ENCODE measurements at places on chromosomes 16 and 17. TPM values are rescaled to one million over a fixed set of nuclear protein-coding genes. Genes with fewer than 3 reads are reported as not detected.

- H3K36me3 ChIP-seq = no peaks in the 10 kb centered on the region
- H3K27me3 ChIP-seq = no peaks in the 10 kb centered on the region
- DNase-seq = no peak
- H3K4me1 ChIP-seq = peaks cover 5% of the 10 kb centered on the region
- H3K4me3 ChIP-seq = no peak overlapping the region
- no peak overlapping the region for H3K27ac ChIP-seq
Observed at GRCh38 chr17:66445229-66445628, 142.8 kb downstream of the PRKCA start.

DNA sequence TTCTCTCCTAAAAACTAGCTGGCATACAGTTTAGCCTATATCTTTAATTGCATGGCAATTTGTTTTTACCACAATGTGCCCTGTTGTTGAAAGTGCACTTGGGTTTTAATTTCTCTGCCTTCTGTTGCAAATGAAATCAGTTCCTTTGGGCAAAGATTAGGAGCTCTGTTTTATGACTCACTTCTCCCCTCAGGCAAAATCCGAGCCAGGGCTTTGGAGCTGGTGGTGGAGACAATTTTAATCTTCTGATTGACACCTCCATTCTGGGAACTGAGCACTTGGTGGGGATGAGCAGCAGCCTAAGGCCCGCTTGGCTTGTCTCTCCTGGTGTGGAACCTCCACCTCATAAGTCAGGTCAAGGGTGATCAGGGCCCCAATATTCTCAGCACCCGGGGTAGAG is 13.3 kb upstream of the MYH8 start:
- H3K36me3 ChIP-seq = no peaks in the 10 kb centered on the region
- H3K27me3 ChIP-seq = no peaks in the 10 kb centered on the region
- H3K4me3 ChIP-seq = no peak overlapping the region
- H3K4me1 ChIP-seq = no peaks in the 10 kb centered on the region
- no peak overlapping the region for H3K27ac ChIP-seq
- DNase-seq = no peak

- H3K4me3 ChIP-seq = no peak overlapping the region
- DNase-seq = no peak
- no peaks in the 10 kb centered on the region for H3K36me3 ChIP-seq
- no peaks in the 10 kb centered on the region for H3K4me1 ChIP-seq
- peaks cover 6% of the 10 kb centered on the region for H3K27me3 ChIP-seq
Observed at GRCh38 chr16:57289391-57290257, 5.2 kb upstream of the PLLP start.

- peaks cover 6% of the 10 kb centered on the region for H3K4me1 ChIP-seq
- no peaks in the 10 kb centered on the region for H3K27me3 ChIP-seq
- no peaks in the 10 kb centered on the region for H3K36me3 ChIP-seq
- H3K4me3 ChIP-seq = no peak overlapping the region
Observed at GRCh38 chr17:73335591-73336407, 24.0 kb upstream of the CDC42EP4 start.

- peaks cover 32% of the 10 kb centered on the region for H3K4me1 ChIP-seq
- H3K36me3 ChIP-seq = no peaks in the 10 kb centered on the region
- H3K27ac ChIP-seq = no peak overlapping the region
- peaks cover 55% of the 10 kb centered on the region for H3K27me3 ChIP-seq
- peak overlapping the region; percentile 36 for H3K4me3 ChIP-seq
Observed at GRCh38 chr16:1333854-1334700, 632 bp downstream of the BAIAP3 start.

GRCh38 chr17:49223517-49224197 is 6.9 kb downstream of the PHOSPHO1 start:
- peaks cover 17% of the 10 kb centered on the region for H3K27me3 ChIP-seq
- DNase-seq = peak; percentile 77
- peaks cover 15% of the 10 kb centered on the region for H3K4me1 ChIP-seq
- H3K27ac ChIP-seq = no peak overlapping the region

- no peaks in the 10 kb centered on the region for H3K36me3 ChIP-seq
- H3K27ac ChIP-seq = peak overlapping the region; percentile 92
- H3K27me3 ChIP-seq = no peaks in the 10 kb centered on the region
- peak overlapping the region; percentile 43 for H3K4me3 ChIP-seq
- H3K4me1 ChIP-seq = peaks cover 42% of the 10 kb centered on the region
- DNase-seq = peak; percentile 62
Observed at GRCh38 chr17:58337210-58337599, 8.6 kb upstream of the TSPOAP1 start.

- H3K4me1 ChIP-seq = no peaks in the 10 kb centered on the region
- H3K27me3 ChIP-seq = no peaks in the 10 kb centered on the region
- no peak overlapping the region for H3K4me3 ChIP-seq
- DNase-seq = no peak
- H3K36me3 ChIP-seq = no peaks in the 10 kb centered on the region
Observed at GRCh38 chr16:25606069-25606468, 85.7 kb upstream of the HS3ST4 start.

GRCh38 chr16:88886845-88887521 is 20.5 kb upstream of the PABPN1L start:
- peaks cover 4% of the 10 kb centered on the region for H3K4me1 ChIP-seq
- DNase-seq = peak; percentile 76
- H3K4me3 ChIP-seq = no peak overlapping the region
- peaks cover 11% of the 10 kb centered on the region for H3K36me3 ChIP-seq

- H3K36me3 ChIP-seq = no peaks in the 10 kb centered on the region
- H3K4me3 ChIP-seq = no peak overlapping the region
- H3K27me3 ChIP-seq = no peaks in the 10 kb centered on the region
- DNase-seq = no peak
- H3K4me1 ChIP-seq = peaks cover 19% of the 10 kb centered on the region
Observed at GRCh38 chr17:60573236-60574051, 26.5 kb upstream of the PPM1D start.

DNA sequence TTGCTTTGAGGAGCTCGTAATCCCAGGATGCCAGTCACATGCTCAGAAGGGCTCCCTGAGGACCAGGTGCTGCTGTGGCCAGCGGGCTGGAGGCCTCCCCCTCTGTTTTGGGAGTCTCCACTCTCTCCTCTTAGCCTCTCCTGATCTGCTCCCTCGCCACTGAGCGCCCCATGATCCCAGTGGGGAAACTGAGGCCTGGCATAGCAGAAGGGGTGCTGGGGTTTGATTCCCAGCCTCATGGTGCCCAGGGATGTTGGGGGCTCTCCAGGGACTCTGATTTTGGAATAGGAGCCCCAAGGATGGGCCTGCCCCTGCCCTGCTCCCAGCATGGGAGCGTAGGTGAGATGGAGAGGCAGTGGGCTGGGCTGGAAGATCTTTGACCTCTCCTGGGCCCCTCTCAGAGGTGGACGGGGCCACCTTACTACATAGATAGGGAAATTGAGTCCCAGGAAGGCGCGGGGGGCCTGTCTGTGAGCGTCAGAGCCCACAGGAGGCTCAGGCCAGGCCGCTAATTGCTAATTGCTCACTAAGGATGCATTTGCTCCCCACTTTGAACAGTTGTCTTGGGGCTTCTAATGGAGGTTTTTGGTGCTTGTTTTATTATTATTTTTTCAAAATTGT is 525 bp upstream of the ADCY7 start:
- no peaks in the 10 kb centered on the region for H3K36me3 ChIP-seq
- no peaks in the 10 kb centered on the region for H3K27me3 ChIP-seq
- peaks cover 22% of the 10 kb centered on the region for H3K4me1 ChIP-seq
- H3K4me3 ChIP-seq = peak overlapping the region; percentile 50

GRCh38 chr16:56547120-56547948 is 17.5 kb upstream of the MT4 start:
- H3K4me3 ChIP-seq = no peak overlapping the region
- no peak overlapping the region for H3K27ac ChIP-seq
- H3K27me3 ChIP-seq = no peaks in the 10 kb centered on the region
- DNase-seq = no peak
- H3K4me1 ChIP-seq = peaks cover 6% of the 10 kb centered on the region

The NOMO2 gene
- total RNA-seq = 103 TPM

The GNGT2 gene
- total RNA-seq = 8.5 TPM
